Activated naive CD4-positive, alpha-beta T cell (primary cell): ENCODE measurements at places on chromosomes 3 and 15.
A peak's percentile ranks its signal among the peaks of the same experiment; 100 is the strongest.

- DNase-seq, result no peak
Observed at GRCh38 chr15:70321172-70321819, 223.6 kb upstream of the TLE3 start.

GRCh38 chr3:160879859-160880258 is 123.8 kb downstream of the PPM1L start:
- DNase-seq, result no peak

DNA sequence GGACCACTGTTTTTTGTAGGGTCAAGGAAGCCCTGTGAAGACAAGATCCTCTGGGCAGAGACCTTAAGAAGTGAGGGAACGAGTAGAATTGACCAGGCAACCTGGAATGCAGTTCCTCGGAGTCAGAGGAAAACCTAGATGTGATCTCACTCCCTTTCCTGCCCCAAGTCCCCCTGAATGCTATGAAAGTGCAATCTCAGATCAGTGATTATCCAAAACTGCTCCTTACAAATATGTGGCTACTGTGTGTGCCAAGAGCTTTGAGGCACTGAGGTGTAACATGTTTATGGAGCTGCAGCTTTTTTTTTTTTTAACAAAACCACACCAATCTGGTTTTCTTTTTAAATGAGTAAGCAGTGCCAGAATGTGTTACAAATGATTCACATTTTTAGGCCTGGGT is 35.8 kb downstream of the THSD4 start:
- DNase-seq, result no peak

- DNase-seq, result no peak
Observed at GRCh38 chr3:6733699-6734394, 127.1 kb upstream of the GRM7 start.

DNA sequence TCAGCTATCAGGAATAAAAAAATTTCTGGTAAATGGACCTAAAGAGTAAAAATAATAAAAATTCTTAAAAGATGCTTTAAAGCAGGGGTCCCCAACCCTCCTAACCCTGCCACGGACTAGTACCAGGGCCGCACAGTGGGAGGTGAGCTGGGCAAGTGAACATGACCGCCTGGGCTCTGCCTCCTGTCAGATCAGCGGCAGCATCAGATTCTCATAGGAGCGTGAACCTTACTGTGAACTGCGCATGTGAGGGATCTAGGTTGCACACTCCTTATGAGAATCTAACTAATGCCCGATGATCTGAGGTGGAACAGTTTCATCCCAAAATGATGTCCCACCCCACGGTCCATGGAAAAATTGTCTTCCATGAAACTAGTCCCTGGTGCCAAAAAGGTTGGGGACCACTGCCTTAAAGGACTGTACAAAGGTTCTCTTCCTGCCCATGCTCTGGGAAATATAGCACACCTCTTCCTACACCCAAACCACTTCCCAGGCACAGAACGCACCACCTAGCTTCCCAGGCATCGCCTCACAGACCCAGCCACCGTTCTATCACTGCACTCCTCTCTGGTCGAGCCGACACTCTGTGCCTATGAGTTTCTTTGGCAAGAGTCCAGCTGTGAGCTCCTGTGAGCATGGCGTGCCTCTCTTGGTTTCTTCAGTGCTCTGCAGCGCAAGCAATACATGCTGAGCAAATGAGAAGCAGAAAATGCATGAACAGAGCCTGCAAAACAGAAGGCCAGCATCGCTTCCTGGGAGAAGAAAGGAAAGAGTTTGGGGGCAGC is 104.9 kb downstream of the OCA2 start:
- DNase-seq, result no peak

- DNase-seq, result no peak
Observed at GRCh38 chr3:126737527-126737926, 33.5 kb downstream of the CHCHD6 start.

DNA sequence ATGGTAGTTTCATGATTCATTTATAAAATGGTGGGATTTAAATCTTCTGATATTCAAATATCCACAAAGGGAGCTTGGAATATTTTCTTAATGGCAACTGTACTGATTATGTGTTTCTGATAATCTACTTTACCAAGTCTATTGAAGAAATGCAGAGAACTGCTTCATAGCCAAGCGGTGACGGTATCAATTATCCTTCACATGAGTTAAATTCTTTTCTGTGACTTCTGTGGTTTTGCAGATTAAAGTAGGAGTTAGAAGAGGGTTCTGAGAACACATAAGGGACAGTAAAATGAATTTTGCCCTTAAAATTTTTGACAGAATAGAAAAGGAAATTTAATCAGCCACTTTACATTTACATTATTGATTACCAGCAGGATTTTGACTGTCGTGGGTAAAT is 563.2 kb downstream of the GBE1 start:
- DNase-seq, result no peak

- DNase-seq, result no peak
Observed at GRCh38 chr15:81096398-81096797, 37.7 kb upstream of the CFAP161 start.

GRCh38 chr15:77418966-77419835 is 703 bp downstream of the PEAK1 start:
- peak; percentile 27 for DNase-seq

GRCh38 chr15:96331945-96332636 is 1.6 kb downstream of the NR2F2 start:
- no peak for DNase-seq

- no peak for DNase-seq
Observed at GRCh38 chr3:25471081-25471768, 43.2 kb downstream of the RARB start.

DNA sequence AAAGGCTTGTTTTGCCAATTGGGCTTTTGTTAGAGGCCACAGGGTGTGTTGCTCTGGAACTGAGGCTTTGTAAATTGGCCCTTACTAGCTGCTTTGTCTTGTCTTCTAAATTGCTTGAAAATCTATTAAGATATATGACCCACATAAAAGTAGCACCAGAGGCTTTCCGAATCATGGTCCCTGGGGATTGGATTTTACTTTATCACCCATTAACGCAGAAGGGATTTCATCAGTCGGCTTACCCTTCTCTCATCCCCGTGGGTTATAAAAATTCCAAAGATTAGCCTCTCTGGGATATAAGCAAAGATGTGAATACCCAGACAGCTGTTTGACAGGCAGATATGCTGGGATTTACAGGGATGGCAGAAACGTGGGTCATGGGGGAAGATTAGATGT is 98.3 kb upstream of the CHL1 start:
- no peak for DNase-seq

DNA sequence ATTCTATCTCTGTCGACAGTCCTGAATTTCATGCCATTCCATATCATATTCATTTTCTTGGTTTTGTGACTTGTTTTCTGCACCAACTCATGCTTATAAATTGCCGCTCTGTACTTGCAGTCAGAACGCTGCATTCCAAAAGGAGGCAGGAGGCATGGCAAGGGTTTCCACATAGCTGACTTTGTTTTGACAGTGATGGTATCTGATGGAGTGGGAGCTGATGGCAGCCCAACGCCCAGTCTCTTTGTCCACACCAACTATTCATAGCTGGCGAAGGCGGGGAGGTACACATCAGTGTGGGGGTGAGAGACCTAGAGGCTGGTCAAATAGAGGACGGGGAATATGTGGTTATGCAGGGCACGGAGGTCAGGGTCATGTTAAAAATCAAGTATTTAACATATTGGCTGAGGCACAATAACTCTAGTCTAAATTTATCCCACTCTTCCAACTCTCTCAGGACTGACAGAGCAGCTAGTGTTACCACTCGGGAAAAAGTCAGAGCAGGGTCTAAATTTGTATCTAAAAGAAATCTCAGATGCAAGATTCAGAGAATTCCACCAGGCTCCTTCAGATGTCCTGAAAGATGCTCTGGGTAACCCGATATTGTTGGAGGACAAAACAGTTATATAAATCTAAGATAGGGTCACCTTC is 67.8 kb upstream of the ATP13A3 start:
- DNase-seq, result no peak

DNA sequence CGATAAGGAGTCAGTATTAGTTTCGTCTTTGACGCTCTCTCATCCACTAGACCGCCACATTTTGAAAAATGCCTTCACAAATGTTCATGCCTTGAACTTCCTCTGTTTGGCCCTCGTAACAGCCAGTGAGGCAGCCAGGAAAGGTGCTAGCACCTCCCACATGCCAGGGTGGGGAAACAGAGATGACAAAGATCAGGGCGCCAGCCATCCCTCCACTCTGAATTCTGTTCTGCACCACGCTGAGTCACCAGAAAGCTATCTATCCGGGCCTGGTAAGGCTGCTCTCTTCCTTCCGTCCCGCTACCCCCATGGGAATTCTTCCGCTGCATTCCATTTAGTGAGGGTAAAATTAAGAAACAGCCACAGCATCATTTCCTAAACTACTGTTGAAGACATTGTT is 31.3 kb upstream of the BCL2L10 start:
- DNase-seq, result no peak

DNA sequence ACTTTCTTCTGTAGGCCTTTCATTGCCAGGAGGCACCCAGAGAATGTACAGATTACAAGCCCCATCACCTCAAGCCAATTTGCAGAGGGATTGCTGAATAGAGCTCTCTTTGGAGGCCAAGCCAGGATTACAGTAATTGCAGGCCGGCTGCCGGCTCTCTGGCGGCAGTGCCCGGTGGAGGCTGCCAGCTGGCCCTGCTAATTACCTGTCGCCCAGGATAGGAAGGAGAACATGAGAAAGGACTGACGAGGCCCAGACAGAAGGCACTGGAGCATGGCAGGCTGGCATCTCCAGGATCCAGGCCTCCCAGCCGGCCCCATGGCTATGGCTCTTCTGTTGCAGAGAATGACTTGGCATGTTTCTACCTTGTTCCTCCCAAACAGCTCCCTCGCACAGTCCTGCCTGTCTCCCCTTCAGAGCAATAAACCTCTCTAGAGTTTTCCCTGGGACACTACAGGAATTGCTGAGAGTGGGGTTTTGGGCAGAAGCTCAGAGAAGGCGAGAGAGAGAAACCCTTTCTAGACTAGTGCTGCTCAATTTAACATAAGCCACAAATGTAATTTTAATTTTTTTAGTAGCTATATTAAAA is 273.6 kb upstream of the PROK2 start:
- DNase-seq, result no peak

DNA sequence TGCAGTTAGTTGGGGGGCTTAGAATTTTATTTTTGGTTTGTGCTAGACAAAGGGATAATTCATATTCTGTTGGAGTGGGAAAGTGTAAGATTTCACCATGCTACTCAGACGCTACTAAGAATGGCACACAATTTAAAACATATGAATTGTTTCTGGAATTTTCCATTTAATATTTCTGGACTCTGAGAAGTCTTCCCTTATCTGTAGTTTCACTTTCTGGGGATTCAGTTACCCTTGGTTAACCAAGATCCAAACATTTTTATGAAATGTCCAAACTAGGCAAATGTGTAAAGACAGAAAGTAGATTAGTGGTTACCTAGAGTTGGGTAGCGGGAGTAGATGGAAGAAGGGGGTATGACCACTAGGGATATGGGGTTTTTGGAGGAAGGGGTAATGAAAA is 53.1 kb downstream of the TCF12 start:
- DNase-seq, result no peak

DNA sequence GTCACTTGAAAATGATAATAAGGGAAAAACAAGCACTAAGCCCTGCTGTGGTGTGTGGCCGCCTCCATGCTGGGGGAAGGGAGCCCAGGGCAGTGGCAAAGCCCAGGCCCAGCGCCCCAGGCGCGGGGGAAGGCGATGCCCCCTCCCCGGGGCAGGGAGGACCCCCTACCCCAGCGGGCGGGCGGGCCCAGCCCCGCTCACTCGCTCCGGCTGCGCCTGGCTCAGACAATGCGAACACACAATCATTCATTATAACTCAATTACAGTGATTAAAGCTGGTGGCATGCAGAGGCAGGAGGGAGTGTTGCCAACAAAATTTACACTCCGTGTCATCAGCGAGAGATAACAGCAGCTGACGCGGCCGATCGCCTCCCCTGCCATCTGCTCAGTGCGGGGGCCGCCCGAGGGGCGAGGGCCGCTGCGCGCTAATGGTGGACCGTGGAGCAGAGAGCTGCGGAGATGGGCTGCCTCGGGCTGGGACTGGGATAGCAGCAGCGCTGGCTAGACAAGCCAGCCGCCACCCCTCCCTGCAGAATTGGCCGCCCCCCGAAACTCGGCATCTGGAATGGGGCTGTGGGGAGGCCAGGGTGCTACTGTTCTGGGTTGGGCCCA is 64.1 kb downstream of the TLE3 start:
- no peak for DNase-seq

DNA sequence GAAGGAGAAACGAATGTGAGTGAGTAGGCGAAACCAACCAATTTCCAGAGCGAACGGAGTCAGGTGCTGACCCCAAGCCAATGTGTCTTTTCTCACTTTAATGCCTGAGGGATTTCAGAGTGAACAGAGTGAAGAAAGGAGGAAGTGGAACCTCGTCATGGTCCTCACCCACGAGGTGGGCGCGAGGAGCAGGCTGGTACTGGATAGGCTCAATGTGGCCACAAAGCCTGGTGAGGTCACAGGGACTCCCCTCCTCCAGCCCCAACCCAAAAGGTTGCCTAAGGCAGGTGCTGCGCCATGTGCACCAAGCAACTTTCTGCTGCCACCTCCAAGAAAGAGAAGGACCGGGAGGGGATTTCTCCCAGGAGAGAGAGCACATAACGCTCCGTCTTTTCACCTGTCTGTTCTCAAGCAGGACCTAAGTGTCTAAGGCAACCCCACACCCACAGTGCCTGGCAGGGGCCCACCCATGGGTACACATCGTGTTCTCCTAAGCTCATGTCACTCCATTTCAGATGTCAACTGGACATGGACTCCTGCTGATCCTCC is 3.8 kb downstream of the NRROS start:
- DNase-seq, result no peak

DNA sequence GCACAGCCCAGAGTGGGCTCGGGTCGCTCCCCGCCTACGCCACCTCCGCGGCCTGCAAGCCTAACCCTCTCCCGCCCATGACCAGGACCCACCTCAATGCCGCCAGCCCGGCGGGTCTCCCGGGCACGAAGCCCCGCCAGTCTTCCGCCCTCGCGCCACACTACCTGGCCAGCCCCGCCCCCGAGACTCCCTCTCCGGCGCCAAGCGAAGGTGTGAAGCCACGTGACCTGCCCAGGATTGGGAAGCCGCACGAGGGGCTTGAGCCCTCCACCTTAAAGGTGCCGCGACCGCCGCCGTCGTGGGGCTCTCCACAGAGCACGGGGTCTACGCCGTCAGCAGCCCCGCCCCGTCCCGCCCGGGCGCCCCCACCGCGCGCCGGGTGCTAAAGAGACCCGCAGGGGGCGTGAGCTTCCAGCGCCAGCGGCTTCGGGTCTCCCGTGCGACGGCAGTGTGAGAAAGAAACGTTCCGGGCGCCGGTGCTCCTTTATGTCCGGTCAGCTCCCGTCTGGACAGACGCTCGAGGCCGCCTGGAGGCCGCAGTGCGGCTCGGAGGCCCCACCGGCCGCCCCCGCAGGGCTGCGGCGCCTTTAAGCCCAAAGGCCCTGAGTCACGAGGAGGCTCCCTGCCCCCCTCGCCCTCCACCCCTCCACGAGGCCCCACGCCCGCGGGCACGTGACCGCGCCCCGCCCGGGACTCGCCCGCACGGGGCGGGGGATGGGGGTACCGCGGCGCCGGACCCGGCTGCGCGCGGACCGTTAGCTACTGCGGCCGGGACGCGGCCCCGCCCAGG is at the start of gene CPEB1:
TSS of gene CPEB1 (minus strand) at position 319 of the 790 bp plus-strand sequence. CDS start 18,904 bp downstream, outside the sequence.
- peak; percentile 35 for DNase-seq
